Common myeloid progenitor, CD34-positive (primary cell): ENCODE measurements at places on chromosomes 5 and 9.

- DNase-seq, result no peak
Measured at GRCh38 chr5:39992617-39993202, 567.9 kb upstream of the DAB2 start.

- DNase-seq, result no peak
Measured at GRCh38 chr9:114051706-114052105, 26.4 kb downstream of the AMBP start.

GRCh38 chr9:127525401-127526188 is 74.3 kb downstream of the LRSAM1 start:
- DNase-seq, result peak; percentile 45

GRCh38 chr9:2050236-2050635 is 35.1 kb downstream of the SMARCA2 start:
- no peak for DNase-seq

DNA sequence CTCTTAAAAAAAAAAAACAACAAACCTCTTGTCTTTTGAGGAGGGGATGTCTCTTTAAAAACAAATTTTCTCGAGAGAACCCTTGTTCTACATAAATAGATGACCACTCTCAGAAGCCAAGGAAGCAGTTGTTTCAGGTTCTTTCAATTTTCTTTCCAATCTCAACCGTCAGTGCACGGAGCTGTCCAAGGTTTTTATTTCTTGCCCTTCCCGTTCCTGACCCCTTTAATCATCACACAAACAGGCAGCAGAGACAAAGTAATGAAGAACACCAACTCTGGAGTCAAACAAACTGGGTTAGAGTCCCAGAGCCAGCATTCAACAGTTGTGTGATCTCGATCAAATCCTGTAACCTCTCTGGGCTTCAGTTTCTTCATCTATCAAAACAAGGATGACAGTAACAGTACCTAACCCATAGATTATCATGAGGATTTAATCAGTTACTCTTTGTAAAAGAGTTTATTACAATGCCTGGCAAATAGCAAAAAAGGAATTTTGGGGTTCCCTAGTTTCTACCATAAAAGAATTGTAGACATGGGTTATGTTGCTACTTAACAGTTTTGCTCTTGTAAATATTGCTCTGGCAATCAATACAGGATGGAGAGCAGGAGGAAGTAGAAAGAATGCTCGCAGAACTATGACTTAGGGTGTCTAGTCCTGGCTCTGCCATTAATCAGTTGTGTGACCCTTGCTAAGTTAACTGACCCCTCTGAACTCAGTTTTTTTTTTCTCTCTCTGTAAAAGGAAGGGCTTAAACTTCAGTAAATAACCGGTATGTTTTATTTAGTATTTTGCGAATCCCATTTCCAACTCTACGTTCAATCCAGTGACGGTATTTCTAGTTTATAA is 1.0 kb upstream of the NIM1K start:
- DNase-seq, result peak; percentile 31
